Hair follicle dermal papilla cell (primary cell): ENCODE measurements at places on chromosomes 4 and X. TPM values are rescaled to one million over a fixed set of nuclear protein-coding genes. Genes with fewer than 3 reads are reported as not detected.

FGG gene
- not detected in 2 replicates for total RNA-seq

STATH gene
- total RNA-seq = not detected in 2 replicates

GAGE13 gene
- not detected in 2 replicates for total RNA-seq

GAB3 gene
- 0.12 and 0.65 TPM in 2 replicates for total RNA-seq

NAA11 gene
- not detected in 2 replicates for total RNA-seq
